Lower leg skin (tissue), 4 donors: ENCODE measurements at places on chromosomes 4 and X.
A peak's percentile ranks its signal among the peaks of the same experiment; 100 is the strongest.

DNA sequence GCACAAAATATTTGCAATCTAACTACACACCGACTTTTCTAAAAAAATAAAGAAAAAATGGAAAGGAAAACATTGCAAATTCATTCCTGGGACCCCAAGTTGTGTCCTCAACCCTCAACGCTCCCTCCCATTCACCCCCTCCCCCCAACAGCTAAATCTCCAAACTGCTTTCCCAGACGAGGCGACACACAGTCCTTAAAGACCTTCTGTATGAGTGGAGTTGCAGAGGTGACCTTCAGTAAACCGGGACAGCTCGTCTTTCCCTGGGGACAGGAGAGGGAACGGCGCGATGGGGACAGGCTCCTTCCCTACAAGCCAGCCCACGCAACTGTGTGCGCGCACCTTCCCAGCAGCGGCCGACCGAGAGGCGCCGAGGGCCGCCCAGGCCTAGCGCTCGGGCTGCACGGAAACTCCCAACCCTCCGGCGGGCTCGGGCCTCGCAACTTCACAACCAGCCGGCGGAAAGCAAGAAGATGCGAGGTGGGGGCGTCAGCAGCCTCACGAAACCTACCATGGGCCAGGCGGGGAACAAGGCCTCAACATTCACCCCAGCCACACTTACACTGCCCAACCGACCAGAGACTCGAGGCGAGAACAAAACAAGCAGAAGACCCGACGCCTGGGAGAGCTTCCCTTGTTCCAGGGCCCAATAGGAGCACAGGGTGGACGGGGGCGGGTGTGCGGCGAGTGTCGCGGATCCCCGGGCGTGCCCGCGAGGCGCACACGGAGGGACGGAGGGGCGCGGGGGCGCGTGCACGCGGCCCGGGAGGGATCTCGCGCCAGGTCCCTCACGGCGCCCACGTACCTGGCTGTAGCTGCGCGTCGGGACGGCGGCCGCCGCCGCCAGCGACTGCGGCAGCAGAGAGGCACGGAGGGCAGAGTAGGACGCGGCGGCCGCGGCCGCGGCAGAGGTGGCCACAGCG lies 763 bp downstream of the GRSF1 start:
- peak; percentile 91 for DNase-seq

- DNase-seq = no peak
Measured at GRCh38 chrX:121356850-121357171, 309.4 kb downstream of the GLUD2 start.

GRCh38 chr4:7810783-7811535 lies 128.7 kb downstream of the AFAP1 start:
- no peak for DNase-seq

DNA sequence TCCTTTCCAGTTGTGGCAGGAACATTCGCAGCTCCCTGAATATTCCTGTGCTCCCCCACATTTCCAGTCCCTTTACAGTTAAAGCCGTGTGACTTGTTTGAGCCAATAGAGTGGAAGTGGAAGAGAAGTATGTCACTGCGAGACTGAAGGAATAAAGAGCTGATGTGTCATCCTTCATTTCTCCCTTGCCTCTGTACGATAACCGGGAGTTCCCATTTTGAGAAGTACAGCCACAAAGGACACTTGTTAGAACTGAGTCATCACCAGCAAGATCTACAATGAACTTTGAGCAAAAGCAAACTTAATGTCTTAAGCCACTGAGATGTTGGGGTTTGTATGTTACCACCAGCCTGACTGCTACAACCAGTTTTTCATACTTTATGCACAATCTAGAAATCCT lies 92.3 kb downstream of the SPRY1 start:
- no peak for DNase-seq

DNA sequence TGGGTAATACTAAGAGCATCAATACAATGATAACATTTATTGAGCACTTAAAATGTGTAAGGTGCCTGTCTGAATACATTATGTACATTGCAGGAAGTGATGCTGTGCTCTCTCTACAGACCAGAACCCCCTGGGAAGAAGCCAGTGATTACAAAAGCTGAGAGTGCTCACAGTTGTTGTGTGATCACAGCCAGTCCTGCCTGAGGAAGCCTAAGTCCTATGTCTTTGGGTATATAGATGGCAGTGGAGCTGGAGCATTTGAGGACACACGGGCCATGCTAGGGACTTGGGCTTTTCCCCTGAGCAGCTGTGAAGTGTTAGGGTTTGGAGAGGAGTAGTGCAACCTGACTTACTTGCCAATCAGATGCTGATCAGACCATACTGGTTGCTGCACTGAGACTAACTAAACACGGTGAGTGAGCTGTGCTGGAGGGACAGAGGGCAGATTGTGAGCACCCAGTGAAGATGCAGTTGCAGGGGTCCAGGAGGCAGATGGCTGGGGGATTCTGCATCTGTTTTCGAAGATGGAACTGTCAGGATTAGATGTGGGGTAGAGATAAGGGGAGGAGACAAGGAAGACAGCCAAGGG lies 60.8 kb upstream of the TBC1D14 start:
- no peak for DNase-seq

DNA sequence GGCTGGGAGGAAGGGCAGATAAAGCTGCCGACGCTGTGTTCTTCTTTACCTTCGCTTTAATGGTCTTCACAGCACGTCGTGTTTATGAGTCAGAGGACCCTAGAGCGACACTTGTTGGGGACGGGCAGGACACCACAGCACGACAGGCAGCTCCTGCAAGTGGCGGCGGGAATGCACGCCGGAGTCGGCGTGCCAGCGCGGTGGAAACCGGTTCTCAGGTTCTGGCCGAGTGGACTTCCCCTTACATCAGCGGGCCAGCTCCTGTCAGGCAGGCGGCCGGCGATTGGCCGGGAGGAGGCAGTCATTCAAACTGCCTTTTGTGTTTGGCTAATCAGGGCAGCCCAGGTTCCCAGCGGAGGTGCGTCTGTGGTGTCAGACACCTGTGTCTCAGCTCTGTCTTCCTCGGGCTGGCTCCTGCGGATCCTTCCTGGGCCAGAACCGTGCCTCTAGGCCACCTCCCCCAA lies 150.9 kb downstream of the SHROOM3 start:
- peak; percentile 91 for DNase-seq

DNA sequence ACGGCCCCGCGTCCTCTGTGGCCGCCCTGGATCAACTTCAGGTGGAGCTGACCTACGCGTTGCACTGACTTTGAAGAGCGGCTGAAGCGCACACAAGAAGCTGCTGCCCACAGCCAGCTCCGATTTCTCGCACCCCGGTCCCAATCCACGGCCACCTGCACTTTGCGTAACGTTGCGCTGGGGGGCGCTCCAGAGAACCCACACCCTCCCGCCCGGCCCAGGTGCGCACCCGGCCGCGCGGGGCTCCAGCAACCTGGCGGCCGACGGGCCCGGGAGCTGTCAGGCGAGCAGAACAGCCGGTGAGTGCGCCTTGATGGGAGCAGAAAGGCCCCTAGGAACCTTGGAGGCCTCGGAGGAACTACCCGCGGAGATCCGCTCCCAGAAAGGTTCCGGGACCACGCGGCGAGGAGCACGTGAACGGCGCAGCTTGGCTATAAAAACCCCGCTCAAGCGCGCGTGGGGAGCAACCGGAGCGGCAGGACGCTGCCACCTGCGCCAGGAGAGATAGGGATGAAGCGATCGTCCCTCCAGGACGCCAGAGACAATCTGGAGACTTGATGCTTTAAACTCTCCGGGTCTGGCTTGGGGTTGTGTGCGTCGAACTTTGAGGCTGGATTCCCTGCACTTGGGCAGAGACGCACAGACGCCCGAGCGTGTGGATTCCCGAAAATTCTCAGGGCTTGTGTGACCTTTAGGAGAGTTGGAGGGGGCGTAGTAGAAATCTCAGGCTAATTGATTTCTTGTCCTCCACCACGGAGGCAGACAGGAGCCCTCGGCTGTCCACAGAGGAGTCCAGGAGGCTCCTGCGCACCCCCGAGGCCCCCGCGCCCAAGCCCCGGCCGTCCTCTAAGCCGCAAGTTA lies 591 bp upstream of the NWD2 start:
- no peak for DNase-seq

DNA sequence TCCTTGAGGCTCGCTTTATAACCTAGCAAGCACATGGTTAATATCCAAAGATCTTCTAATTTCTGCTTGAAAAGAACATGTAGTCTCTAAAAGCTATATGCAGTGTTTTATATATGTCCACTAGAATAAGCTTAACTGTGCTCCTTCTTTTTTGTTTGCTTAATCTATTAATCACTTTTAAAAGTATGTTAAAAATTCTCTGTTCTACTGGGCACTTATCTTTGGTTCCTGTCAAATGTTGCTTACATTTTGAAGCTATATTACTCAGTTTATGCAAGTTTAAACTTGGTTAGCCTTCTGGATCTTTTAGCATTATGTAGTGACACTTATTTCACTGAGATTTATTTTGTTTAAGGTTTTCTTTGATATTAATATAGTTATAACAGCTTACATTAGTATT lies 32.5 kb downstream of the MAOA start:
- no peak for DNase-seq

- DNase-seq = peak; percentile 85
Measured at GRCh38 chr4:8315435-8316250, 46.1 kb downstream of the HTRA3 start.

- no peak for DNase-seq
Measured at GRCh38 chrX:27222661-27223060, 240.5 kb downstream of the PPP4R3C start.

DNA sequence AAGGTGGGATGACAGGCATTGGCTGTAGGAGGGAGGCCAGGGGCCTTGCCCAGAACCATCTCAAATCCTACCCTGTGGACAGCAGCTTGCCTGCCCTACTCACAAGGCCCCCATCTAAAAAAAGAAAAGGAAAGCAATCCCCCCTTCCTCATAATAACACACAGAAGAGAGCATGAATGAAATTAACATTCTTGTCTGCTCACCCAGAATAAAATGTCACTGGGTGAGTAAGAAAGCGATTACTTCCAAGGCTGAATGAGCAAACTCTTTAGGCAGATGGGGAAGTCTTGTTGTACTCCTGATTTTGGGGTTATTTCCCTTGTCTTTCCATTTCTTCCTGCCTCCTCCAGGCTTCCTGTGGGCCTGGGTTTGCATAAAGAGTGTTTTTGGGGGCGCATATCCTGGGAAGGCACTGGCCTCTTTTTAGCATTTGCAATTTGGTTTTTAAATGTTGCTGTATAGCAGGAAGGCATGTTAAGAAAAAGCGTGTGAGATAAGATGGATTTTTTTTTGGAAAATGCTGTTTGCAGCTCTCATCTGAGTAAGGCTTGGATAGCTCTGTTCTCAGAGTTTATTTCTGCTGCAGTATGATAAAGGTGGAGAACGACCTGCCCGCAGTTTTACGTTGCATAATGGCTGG lies 248.3 kb upstream of the GATB start:
- DNase-seq = peak; percentile 20

- no peak for DNase-seq
Measured at GRCh38 chr4:52173470-52174045, 122.5 kb downstream of the SPATA18 start.

DNA sequence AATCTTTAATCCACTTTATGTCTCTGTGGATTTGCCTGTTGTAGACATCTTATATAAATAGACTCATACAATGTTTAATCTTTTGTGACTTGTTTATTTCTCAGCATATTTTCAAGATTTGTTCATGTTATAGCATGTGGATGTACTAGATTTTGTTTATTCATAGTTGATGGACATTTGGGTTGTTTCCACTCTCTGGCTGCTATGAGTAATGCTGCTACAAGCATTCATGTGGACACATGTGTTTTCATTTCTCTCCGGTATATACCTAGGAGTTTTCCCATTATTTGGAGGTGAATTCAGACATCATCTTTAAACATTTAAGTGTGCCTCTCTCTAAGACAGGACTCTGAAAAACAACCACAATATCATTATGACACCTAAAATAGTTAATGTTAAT lies 2.3 kb downstream of the IKBKG start:
- no peak for DNase-seq

- DNase-seq = no peak
Measured at GRCh38 chrX:9700555-9700954, 65.1 kb downstream of the GPR143 start.

DNA sequence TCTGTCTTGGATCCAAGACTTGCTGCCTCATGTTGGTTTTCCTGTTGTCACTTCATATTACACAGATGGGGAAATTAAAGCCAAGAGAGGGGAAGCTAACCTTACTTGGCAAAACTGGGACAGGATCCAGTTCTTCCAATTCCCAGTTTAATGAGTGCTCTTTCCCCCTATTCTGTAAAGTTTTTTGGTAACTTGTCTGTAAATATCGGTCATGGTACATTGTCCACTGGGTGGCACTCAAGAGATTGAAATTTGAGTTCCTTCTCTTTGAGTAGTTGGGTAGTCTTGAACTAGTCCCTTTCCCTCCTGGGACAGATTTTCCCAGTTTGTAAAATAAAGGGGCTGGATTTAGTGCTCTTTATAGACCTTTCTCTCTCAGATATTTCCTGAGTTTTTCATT lies 12.4 kb upstream of the EOLA2 start:
- DNase-seq = peak; percentile 16

GRCh38 chr4:142913461-142914030 lies 67.4 kb upstream of the INPP4B start:
- no peak for DNase-seq

DNA sequence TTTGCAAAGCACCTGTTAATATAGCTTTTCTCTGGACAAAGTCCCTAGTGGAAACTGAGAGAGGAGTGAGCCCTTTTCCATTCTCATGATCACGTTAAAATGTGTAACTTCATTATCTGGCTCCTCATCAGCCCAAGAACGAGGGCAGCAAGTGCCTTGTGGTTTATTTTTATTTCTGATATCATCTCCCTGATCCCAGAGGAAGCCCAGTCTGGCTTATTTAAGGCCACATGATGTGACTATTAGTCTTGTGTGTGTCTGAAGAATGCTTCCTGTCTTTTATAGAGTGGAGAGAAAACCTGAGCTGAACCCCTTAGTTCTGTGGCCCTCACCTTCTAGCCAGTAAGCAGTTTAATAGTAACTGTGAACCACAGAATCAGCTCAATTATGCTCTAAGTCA lies 67.2 kb downstream of the LHFPL1 start:
- no peak for DNase-seq

DNA sequence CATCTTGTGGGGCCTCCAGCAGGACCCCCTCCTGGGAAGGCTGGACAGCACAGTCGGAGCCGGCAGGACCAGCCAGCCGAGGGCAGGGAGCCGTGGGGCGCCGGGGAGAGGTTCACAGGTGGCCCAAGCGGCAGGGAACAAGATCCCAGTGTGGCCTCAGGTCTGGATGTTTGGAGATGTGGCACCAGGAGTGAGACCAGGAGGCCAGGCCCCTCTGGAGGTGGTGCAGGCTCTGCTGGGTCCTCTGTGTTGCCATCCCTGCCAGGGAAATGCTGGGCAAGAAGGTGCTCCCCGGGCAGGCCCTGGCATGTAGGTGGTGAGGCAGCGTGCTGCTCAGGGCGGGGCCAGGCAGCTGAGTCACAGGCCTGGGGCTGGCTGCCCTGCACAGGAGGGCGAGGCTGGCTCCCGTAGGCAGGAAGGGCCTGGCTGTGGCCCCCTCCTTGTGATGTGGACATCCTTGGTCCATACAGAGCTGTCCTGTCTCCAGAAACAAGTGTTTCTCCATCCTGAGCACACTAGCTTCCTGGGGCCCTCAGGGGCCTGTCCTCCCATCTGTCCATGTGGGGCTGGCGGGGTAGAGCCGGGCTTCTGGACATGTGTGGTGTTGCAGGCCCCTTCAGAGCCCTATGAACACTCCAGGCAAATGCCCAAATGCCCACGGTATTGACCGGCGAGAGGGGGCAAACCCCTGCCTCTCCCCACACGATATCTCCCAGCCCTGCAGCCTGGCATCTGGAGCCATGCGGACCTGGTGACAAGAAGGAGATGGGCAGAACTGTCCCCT lies 4.8 kb upstream of the HGFAC start:
- no peak for DNase-seq

- DNase-seq = no peak
Measured at GRCh38 chr4:60522265-60522664, 677.9 kb upstream of the ADGRL3 start.
